Urothelium cell line (cell line): ENCODE measurements at places on chromosomes 6 and 20.

GRCh38 chr6:90471263-90471662 is 115.6 kb downstream of the MAP3K7 start:
- no peak for DNase-seq

DNA sequence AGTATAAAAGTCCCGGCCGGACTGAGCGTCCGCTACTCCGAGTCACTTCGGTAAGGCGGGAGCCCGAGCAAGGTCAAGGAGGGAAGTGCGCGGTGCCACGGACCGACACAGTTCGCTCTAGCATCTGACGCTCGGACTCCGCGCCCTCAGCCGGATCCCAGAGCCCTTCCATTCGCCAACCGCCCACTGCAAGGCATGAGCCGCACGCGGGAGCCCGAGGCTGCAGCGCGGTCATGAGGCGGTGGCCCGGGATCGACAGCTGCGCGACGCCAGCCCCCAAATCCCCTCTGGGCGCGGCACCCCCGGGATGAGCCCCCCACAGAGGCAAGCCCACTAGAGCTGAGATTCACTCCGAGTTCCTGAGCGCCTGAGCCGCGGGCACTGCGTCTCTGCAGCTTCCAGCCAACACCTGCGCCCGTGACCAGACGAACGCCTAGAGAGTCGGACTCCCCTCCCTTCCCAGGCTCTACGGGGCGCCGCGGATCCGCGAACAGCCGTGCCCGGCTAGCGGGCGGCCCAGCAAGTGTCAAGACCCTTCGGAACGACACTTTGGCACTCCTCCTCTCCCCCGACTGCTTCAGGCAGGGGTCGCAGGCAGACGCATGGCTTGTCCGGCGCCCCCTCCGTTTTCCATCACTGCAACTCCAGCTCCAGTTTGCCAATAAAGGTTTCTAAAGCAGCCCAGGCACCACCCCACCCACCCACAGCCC is 725 bp upstream of the ISM1 start:
- no peak for DNase-seq

DNA sequence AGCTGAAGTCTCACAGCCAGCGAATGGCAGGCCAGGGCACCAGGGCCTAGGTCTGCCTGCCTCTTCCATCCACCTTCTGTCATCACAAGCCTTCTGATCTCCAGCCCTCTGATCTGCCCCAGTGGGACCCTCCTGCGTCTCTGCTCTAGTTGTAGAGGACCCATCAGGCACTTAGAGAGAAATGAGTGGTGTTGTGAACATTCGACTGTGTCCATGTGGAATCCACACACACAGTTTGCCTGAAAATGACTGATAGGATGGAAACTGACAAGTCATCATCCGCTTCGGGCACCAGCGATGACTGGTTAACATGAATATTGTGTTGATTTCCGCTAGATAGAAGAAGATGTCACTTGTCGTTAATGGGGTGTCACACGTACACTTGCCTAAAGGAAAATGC is 221.0 kb downstream of the PTPRT start:
- DNase-seq: no peak

- DNase-seq: peak; percentile 70
Measured at GRCh38 chr6:121482004-121482693, 46.7 kb downstream of the GJA1 start.

DNA sequence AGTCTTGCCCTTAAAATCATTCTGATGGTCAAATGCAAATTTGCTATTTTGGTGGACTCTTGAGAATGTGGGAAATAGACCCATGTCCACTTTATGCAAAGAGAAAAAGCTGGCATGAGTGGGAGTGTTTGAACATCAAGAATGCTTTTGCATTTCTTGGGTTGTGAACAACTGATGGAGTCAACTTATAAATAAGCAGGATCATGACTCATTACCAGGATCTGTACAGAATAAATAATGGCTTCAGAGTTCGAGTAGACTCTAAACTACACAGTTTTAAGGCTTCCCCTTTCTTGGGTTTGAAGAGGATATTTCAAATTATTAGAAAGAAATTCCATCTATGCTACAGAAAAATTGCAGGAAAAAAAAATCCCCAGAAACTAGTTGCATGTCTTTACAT is 195.5 kb downstream of the EYA4 start:
- no peak for DNase-seq
